ENCODE measurements at places on chromosomes 5 and 9.

- no peak for DNase-seq
Measured at GRCh38 chr9:82957529-82958379, 105.2 kb downstream of the RASEF start.

DNA sequence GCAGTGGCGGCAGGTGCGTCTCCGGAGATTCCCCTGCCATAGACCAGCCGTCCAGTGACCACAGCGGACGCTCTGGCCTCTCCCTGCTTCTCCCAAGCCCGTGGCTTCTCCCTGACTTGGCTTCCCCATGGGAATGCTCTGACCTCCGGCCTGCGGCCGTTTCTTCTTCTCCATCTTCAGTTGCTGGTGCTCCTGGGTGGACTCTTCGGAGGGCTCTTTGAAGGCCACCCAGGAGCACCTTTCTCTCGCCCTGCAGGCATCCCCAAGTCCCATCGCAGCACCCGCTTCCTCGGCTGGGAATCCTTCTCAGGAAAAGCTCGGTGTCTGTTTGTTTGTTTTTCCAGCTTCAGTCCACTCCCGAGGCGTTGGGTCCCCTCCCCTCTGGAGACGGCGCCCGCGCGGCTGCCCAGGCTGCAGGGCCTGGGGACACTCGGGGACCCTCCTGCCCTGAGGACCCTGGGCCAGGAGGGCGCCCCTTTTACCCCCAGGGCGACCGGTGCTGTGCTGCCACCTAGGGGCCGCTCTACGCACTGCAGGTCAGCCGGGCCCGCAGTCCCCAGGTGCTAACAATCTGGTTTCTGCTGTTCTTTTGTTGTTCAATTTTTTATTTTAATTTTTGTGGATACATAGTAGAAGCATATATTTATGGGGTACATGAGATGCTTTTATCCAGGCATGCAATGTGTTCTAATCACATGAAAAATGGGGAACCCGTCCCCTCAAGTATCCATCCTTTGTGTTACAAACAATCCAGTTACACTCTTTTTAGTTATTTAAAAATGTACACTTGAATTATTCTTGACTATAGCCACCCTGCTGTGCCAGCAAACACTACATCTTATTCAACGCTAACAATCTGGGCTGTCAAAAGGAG is 197.9 kb upstream of the ADAMTS16 start:
- DNase-seq: peak; percentile 3

DNA sequence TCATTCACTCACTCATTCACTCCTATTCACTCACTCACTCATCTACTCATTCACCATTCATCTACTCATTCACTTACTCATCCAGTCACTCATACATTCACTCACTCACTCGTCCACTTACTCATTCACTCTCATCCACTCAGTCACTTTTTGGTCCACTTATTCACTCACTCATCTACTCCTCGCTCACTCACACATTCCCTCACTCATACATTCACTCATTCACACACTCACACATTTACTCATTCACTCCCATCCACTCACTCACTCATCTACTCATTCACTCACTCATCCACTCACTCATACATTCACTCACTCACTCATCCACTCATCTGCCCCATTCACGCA is 27.7 kb downstream of the WNK2 start:
- no peak for DNase-seq

DNA sequence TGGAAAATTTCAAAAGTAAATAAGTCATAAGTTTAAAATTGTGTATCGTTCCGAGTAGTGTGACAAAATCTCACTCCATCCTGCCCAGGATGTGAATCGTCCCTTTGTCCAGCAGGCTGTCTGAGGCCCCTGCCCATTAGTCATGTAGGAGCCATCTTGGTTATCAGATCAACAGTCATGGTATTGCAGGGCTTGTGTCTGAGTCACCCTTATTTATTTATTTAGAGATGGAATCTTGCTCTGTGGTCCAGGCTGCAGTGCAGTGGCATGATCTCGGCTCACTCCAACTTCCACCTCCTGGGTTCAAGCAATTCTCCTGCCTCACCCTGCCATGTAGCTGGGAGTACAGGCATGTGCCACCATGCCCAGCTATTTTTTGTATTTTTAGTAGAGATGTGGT is 30.2 kb downstream of the ITGA2 start:
- DNase-seq: no peak

GRCh38 chr9:14693251-14693861 is at the start of gene ZDHHC21:
Gene ZDHHC21 (minus strand): TSS chr9:14693432. CDS start chr9:14674340, 19,092 bp downstream.
- DNase-seq: peak; percentile 6

DNA sequence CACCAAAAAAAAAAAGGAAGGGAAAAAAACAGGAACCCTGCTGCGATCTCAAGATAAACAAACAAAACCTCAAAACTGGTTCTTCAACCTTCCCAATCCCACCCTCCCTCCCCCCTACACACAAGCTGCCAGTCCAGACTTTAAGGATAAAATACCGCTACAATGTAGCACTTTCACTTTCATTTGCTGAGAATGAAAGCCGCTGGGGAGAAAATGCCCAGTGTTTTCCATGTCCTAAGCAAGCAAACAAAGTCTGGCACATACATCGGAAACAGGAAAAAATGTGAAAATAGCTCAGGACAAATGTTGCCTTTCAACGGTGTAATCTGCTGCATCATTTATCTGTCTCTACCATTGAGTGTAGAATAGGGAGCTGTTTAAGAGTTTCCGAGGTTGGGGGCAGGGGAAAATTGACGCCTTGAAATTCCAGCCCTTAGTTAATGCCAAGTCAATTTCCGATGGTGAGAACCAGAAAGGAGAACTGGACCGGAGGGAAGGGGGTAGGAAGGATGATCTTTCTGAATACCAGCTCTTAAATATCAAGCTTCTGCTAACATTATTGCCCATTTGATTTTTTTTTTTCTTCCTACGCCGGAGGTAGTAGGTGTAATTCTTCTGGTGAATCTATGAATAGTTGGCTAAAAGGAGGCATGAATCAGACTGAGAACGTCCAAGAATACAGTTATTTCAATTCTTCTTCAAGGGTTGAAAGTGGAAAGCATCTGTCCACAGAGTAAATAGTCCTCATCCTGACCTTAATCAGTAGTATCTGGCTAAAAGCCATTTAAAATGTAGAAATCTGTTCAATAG is 1.2 kb upstream of the ADAMTS6 start:
- no peak for DNase-seq

DNA sequence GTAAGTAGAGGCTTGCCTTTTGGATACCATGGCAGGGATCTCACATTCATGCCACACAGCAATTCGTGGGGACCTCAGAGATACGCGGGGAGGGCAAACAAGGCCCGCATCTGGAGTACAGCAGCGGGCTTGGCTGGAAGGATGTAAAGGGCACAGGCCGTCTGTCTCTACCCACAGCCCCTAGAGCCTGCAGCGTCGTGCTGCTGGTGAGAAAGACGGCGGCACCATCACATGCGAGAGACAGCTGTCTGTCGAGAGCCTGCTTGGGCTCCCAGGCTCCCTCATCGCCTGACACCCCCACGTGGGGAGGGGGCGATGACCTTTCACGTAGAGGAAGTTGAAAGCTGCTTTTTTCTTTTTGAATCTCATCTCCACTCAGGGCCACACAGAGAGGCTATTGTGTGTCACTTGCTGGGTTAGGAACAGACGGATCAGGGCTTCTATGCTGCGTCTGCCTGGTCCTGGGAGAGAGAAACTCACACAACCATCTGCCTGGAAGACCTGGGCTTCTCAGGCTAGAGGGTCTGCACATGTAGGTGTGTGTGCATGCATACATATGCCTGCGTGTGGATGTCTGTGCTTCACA is 134.6 kb upstream of the PPP1R26 start:
- no peak for DNase-seq

DNA sequence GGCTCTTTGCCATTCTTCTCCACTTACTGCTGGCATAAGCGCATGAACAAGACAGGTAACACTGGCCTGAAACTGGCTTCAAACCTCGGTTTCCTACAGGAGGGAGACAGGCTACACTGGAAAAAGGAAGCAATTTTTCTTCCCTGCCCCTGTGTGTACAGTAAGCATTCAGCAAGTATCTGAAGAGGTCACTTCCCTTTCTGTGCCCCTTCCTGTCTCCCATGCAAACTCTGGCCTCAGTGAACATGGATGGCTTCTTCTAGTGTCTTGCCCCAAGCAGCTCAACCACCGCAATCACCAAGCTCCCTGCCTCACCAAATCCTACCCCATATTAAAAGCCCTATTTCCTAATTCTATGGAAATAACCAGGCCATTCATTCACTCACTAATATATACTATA is 42.4 kb downstream of the SERINC5 start:
- no peak for DNase-seq

All from hematopoietic multipotent progenitor cell (in vitro differentiated cells).